ENCODE measurements at places on chromosomes 7 and 10.

DNA sequence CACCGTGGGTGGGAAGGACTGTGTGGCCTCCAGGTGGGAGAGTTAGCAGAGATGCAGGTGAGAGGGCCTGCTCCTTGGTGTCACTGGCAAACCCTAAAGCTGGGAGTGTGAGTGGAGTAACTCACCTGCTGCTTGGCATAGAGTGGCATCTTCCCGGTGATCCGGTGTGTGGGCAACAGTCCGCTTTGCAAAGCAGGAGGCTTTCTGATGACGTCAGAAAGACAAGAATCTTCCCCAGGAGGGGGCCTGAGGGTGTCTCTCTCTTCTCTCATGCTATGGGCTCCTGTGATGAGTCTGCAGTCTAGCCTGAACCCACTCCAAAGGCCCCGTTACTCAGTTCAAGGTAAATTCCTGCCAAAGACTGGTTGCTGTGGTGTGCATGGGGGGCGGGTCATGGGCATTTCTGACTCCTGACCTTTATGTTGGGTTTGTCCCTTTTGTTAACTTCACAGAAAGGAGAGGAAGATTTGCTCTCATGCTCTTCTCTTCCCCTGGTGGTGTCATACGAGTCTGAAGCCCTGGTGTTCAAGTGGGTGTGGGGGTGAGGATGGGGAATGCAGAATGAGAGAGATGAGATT, 187.9 kb downstream of the GATA3 start:
- DNase-seq = no peak

DNA sequence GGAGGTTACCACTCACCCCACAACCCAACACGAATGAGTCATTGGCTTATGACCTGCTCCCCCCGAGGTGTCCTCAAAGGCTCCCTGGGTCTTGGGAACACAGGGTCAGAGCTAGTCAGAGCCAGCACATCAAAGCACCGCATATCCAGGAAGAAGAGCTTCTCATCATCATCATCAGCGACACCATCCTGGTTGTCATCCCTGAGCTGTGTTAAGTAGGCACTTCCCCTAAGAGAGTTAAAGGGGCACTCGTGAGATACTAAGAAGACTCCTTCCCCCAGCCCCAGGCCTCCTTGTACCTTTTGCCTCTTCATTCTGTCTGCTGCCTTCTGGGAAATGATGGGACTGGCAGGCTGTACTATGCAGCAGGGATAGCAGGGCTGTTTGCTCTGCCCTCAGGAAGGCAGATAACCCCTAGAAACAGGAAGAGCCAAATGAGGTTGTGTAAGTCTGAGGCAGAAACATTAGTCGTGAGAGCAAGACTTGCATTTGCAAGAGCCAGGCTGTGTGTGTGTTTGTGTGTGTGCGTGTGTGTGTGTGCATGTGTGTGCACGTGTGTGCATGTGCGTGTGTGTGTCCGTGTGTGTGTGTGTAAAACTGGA, 11.1 kb upstream of the CPA1 start:
- peak; percentile 45 for DNase-seq

- peak; percentile 57 for DNase-seq
These were observed 22.8 kb downstream of the FAM107B start for GRCh38 chr10:14751921-14752320.

- DNase-seq = no peak
These were observed 107.7 kb downstream of the ICA1 start for GRCh38 chr7:8154272-8154671.

DNA sequence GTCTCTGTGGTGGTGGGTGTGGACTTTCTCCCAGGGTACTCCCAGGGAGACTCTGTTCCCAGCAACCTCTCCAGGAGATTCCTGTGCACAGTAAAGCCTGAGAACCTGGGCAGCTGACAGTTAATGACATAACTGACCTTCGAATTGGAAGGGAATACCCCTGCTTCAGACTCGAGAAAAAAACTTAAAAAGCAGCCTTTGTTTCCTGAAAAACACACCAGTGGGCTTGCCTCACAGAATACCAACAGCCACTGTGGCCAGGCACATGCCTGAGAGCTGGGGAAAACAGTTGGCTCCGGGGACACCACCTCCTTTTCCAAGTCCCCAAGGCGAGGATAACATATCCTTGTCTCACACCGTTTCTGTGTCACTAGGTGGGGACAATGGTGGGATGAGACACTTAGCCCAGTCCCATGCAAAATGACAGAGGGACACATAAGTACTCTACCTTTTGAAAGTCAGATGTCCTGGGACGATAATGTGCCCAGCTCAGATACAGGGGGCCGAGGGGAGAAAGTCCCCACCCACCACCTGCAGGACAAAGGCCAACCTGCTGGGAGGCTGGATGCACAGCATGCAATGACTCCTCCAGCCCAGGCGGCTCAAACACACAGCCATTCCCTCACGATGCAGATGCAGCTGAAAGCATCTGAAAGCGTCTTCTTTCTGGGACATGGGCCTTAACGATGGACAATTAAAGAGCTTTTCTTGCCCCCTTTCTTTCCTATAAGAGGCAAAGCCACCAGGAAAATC, 65.6 kb downstream of the HIPK2 start:
- DNase-seq = no peak

DNA sequence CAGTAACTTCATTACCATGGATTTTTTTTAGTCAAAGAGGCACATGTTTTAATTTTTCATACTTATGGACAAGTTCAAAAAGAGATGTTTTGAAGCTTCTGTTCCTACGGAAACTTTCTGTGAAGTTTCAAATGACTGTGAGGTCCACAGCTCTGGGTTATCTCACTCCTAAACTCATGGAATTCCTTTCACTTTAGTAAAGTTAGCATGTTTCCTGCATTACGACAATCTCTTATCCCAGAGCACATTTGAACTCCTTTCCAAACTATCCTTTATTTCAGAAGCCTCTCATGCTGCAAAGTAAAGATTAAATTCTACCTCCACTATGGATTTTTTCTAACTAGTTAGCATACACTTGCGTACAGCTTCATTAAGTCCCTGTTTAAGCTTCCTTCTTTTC, 15.3 kb upstream of the ADD3 start:
- no peak for DNase-seq

- DNase-seq = no peak
These were observed 118.1 kb upstream of the NAMPT start for GRCh38 chr7:106402898-106403297.

DNA sequence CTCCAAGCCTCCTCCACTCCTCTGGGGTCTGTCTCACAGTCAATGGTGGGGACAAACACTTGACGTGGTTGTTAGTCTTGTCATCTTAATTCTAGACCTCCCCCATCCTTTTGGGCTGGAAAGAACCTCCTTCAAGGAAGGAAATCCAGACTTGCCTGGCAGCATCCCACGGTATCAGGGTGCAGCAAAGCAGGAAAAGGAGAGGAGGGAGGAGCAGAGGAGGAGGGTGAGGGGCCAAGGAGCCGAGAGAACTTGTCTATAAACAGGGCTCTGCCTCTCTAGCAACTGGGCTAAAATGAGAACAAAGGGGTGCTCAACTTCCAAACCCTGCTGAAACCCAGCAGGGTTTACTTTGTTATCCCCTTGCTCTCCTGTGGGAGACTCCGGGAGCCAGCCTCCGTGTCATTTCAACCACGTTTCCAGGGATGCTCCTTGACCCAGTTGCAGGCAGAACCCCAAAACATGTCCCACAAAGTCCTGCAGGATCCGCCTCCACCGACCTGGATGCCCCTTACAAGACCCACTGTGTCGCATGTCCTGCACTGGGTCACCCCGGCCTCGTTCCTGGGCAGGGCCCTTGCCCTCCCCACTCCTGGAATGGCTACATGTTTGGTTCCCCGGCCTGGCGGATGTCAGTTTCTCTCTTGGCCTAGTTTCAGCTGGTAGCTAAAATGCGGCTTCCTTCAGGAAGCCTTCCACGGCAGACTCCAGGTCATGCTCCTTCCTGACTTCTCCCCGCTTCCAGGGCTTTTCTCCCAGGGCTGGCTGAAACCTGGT, 69.7 kb upstream of the MGMT start:
- no peak for DNase-seq

- no peak for DNase-seq
These were observed 60.3 kb downstream of the NEUROG3 start for GRCh38 chr10:69512901-69513300.

- DNase-seq = no peak
These were observed 72.8 kb downstream of the FIGNL1 start for GRCh38 chr7:50377356-50377755.

GRCh38 chr7:11540271-11540761, 291.7 kb downstream of the THSD7A start:
- DNase-seq = peak; percentile 25

- DNase-seq = no peak
These were observed 340.0 kb upstream of the MEOX2 start for GRCh38 chr7:16026253-16027020.

DNA sequence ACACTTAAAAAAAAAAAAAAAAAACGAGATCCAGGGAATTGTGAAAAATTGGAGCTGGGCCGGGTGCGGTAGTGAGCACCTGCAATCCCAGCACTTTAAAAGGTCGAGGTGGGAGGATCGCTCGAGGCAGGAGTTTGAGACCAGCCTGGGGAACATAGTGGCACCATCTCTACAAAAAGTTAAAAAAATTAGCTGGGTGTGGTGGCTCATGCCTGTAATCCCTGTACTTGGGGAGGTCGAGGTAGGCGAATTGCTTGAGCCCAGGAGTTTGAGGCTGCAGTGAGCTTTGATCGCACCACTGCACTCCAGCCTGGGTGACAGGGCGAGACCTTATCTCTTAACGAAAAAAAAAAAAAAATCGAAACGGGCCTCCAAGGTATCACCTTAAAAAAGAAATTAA, 2.0 kb downstream of the CLDN4 start:
- no peak for DNase-seq

DNA sequence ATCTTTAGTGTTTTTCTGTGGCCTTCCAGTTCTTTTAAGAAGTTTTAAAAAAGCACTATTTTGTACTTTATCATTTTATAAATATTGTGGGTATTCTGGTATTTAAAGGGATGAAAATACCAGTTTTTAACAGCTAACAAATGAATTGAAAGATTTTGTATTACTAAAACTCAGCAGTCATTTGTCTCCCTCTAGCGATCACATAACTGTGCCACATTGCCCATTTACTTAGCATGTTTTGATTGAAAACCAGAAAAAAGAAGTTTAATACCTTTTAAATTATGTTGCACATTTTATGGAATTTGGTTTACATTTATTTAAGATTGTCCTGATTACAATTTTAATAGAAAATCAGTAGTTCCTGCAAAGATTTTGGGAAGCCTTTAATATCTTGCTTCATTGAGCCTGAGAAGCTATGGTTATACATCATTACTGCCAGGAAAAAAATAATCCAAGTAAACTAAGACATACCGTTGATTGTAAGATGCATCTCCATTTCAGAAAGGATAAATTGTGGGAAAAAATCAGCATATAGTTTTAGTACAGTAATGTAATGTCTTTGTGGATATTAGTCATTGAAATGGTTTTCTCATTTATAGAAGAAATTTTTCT, 34.9 kb downstream of the TAX1BP1 start:
- DNase-seq = peak; percentile 64

DNA sequence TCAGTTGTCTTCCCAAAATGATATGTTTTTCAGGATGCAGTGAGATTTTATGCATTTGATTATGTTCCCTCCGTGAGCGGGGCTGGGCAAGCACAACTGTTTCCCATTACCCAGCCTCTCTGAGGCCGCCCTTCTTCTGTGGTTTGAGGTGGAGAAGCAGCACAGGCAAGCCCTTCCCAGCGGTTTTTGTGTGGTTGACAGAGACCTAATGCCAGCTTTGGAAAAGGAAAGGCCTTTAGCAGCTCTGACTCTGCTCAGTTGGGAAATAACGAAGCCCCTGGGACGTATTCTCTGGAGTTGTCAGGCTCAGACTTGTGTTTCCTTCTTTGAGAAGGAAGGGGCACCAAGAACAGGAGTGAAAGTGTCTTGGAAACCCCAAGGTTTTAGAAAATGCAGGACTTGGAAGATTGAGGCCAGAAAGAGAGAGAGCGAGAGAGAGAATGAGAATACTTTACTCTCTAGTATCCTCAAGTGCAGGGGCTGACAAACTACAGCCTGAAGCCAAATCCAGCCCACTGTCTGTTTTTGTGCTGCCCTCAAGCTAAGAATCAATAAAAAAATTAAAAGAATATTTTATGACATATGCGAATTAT, 20.6 kb upstream of the PDCD4 start:
- DNase-seq = no peak

DNA sequence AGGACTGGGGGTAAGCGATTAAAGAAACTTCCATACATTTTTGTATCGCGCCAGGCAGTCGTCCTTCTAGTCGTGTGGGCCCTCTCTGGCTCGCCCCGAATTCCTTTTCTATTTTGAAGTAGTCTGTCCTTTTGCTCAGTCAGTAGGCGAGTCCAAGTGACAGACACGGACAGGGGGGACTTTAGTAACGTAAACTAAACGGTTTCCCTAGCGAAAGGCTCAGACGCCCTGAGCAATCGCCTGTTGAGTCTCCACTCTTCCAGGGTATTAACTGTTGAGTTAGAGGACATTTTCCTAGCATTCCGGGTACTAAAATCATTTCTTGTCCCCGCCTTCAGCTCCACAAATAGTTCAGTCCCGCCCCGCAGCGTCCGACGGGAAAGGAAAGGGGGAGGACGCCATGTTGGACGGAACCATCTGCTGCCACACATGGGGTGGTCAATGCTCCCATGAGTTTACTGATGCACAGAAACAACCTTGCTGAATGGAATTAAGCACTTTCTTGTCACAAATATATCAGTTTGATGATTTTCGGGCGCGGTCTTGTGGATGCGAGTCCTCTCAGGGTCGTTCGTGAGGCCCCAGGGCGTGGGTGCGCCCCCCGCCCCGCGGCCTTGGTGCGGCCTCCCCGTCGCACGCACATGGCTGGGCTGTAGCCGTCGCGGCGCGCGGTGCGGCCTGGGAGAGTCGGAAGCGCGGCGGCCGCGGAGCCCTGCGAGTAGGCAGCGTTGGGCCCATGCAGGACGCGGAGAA, at the start of gene EIF3B:
TSS of gene EIF3B (plus strand) at position 642 of the 753 bp plus-strand sequence. CDS start at position 737, 95 bp downstream.
- DNase-seq = peak; percentile 95

DNA sequence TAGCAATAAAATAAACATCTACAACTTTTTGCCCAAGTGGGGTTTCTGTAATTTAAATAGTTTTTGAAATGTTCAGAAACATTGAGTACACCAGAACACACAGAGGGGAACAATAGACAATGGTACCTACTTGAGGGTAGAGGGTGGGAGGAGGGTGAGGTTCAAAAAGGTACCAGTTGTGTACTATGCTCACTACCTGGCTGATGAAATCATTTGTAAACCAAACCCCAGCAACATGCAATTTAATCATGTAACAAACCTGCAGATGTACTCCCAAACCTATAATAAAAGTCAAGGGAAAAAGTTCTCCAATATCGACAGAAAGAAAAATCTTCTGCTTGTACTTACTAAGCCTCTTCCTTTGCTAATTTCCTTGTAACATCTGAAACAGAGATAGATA, 4.2 kb upstream of the TES start:
- DNase-seq = no peak

DNA sequence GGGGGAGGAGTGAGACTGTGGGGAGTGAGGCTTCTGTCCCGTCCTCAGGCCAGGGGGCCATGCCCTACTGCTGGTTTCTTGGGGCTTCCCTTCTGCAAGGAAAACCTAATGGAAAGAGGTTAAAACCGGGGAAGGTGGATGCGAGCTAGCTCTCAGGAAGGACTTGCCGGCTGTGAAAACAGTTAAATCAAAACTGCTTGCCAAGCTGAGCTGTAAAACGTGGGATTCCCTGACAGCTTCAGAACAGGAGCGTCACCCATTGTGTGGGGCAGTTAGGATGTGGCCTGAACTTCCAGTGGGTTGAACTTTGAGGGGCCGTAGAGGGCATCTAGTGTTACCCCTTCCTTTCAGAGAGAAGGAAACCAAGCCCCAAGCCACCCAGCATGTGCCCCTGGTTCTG, 13.1 kb downstream of the TSPAN15 start:
- DNase-seq = no peak
